ENCODE measurements at places on chromosomes 11 and 22.
A peak's percentile ranks its signal among the peaks of the same experiment; 100 is the strongest.

DNA sequence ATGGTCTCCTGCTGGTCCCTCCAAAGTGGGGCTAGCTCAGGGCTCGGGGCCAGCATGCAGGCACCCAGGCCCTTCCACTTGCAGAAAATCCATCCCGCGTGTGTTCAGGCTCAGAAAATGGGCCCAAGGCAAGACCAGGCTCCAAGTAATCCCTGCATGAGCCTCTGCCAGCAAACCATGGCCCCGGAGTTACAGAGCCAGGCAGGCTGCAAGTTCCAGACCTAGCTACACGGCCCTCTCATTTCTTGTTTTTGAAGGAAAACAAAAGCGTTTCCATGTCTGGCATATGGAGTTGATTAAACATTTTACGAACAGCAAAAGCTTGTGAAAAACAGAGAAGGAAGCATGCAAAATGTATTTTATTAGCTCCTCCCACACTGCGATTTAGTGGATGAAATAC lies 29.7 kb downstream of the KIAA0930 start:
- no peak for DNase-seq

- DNase-seq, result no peak
Observed at GRCh38 chr11:123020968-123021367, 39.3 kb upstream of the BSX start.

DNA sequence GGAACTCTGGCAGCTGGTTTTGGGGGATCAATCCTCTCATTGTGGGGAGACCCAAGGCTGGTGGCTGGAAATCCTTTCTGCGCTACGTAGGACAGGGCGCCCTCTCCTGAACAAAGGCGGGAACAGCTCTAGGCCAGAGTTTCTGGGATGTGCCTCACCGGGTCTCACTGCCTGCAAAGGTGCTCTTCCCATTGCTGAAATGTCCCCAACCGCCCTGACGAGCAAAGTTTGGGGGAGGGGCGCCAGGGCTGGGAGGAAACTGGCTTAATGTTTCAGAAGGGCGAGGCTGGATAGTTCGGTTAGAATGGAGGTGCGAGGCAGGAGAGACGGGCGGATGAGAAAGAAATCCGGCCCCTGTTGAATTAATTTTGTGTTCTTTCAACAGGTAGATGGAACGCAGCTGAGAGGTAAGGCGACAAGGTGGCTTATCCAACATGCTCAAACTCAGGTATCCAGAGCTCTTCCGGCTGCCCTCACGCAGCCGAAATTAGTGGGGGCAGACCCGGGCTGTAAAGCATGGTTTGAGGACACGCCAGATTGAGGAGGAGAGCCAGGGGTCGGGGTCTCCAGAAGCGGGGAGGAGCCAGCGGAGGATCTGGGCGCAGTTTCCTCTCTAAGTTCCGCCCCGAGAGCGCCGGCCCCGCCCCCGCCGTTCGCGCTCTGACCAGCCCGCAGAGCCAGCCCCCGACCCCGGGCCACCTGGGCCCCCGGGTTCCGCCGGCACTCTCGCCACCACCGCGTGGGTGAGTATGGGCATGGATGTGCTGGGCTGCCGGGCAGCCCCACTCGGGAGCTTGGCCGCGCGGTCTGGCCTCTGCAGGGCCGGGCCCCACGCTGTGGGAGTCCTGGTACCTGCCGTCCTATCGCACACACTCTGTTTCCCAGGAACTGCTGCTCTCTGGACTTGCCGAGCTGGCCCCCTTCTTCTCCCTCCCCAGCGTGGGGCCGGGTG lies at the start of gene PGAP2:
TSS of gene PGAP2 (plus strand) at position 652 of the 952 bp plus-strand sequence. CDS start 2,700 bp downstream, outside the sequence.
- peak; percentile 84 for DNase-seq

DNA sequence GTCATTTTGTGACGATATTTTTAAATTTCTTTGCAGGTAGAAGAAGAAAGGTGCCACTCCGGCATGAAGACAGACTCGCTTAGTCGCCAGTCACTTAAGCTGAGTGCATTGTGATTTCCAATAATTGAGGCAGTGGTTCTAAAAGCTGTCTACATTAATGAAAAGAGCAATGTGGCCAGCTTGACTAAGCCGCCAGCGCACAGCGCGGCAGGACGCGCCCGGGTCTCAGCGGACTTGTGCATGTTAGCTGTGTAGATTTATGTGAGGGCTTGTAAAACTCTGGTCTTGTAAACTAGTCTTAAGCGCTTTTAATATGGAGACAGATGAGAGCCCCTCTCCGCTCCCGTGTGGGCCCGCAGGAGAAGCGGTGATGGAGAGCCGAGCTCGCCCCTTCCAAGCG lies 5.6 kb downstream of the DGCR8 start:
- no peak for DNase-seq

- no peak for DNase-seq
Observed at GRCh38 chr11:109037856-109038780, 373.2 kb downstream of the DDX10 start.

DNA sequence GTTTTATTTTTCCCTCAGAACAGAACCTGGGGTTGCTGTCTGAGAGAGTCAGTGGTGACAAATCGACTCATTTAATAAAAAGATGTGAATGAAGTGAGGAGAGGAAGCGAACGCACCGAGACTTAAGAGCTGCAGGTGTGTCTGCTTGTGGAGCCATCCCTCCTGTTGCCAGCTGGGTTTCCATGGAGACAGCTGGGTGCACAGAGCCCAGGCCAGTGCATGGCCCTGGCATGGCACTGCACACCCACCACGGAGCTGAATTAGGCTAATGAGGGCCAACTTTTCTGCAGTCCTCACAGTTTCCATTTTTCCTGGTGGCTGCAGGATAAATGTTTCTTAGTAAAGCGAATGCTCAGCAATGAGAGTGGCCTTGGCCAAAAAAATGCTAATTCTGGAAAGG lies 750.2 kb downstream of the OPCML start:
- no peak for DNase-seq

DNA sequence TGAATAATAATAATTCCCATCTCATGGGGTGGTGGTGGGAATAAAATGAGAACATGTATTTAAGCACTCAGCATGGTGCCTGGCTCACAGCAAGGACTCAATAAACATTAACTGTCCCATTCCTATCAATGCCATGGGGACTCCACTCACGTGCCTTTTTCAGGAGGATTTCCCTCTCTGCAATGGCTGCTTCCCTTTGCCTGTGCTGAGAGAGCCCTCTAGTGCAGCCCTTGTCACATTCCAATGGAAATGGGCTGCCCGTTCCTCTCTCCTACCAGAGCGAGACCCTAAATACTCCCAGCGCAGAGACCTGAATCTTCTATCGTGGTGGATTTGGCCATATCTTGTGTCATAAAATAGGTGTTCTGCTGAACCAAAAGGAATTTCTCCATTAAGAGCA lies 621.5 kb upstream of the B3GAT1 start:
- DNase-seq, result peak; percentile 0

DNA sequence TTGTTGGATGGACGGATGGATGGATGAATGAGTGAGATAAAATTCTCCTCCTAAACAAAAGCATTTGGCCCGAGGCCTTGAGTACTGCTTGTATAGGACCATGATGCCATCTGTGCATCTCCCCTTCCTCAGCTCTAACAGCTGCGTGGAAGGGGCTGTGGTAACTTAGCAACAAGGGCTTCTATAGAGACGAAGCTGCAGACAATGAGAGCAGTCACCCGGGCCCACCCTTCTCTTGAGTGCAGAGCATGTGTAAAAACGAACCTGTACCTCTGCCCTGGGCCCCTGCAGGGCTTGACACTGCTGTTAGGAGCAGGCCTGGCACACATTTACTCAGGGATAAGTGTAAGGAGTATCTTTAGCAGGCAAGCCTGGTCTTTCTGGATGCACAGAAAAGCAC lies 391.5 kb downstream of the CADM1 start:
- peak; percentile 2 for DNase-seq

DNA sequence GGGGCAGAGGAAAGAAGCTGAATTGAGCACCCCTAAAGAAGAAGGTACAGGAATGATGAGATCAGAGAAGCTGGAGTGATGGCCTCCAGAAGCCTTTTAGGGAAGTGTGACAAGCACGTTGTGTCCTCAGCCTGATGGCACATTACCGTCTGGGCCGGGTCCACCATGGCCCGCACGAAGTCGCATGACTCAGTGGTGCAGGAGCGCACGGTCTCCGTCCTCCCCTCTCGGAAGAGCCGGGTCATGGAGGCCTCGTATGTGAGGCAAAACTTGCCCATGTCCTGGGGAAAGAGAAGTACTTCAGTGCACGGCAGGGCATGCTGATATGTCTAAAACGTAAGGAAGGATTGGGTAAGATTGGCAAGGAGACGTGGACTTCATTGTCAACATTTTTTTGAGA lies 11.2 kb upstream of the TESMIN start:
- DNase-seq, result no peak

DNA sequence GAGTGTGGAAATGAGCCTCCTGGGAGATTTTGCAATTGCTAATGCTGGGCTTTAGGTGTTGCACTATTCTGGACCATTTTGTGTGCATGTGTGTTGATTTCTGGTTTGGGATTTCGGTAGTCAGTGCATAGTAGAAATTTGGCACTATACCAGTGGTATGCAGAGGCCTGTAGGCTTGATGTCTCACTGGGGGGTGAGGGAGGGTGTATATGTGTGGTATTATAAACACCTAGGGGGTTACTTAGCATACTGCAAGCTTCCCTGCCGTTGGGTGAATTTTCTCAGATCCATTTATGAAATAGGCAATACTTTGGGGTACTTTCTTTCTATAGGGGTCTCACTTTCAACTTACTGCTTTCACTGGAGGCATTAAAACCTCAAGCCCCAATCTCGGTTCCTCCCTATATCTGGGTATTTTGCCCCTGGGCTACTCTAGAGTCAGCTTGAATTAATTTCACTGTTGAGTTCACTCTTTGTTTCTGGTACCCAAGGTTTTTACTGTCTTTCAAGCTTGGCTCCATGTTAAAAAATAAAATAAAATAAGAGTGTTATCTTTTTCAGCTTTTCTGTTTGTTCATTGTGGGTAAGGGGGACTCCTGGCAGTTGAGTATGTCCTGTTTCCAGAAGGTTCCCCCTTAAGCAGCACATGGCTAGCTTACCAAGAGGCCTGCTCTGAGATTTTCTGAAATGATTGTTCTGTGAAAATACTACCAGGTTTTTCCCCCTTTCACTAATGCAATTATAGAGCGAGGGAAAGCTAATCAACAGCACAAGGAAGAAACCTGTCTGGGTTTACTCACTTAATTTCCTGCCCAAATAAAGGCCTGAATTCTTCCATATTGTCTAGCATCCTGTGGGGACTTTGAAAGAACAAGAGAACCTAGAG lies 45.8 kb downstream of the PPFIBP2 start:
- DNase-seq, result no peak

GRCh38 chr22:22075382-22076163 lies 93.0 kb upstream of the TOP3B start:
- DNase-seq, result no peak

DNA sequence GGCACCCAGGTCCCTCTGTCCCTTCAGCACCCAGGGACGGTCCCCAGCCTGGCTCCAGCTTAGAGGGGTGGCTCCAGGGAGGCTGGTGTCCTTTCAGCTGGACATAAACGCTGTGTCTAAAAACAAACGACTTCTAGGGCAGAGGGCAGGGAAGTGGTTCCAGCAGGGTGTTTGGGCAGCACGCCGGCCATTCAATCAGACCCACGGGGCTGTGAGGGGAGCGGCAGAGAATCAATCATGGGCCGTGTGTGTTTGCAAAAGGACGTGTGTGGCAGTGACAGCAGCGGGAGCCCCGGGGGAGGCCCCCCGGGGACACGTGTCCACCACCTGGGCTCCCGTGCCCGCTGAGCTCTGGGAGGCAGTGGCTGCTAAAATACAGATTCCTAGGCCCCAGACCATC lies 127.7 kb downstream of the MN1 start:
- DNase-seq, result no peak

DNA sequence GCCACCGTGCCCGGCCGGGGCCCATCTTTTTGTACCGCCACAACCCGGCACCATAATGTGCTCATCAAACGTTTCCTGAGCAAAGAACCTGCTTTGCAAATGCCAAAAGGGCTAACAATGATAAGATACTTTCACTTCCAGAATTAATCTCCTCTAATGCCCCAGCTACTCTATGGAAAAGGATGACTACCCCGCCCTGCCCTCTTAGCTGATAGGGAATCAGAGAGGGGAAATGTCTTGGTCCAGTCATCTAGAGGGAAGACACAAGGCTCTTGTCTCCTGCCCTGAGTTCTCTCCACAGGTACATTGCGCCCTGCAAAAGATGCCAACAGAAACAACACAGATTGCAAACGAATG lies 586 bp downstream of the TTLL1 start:
- peak; percentile 15 for DNase-seq

DNA sequence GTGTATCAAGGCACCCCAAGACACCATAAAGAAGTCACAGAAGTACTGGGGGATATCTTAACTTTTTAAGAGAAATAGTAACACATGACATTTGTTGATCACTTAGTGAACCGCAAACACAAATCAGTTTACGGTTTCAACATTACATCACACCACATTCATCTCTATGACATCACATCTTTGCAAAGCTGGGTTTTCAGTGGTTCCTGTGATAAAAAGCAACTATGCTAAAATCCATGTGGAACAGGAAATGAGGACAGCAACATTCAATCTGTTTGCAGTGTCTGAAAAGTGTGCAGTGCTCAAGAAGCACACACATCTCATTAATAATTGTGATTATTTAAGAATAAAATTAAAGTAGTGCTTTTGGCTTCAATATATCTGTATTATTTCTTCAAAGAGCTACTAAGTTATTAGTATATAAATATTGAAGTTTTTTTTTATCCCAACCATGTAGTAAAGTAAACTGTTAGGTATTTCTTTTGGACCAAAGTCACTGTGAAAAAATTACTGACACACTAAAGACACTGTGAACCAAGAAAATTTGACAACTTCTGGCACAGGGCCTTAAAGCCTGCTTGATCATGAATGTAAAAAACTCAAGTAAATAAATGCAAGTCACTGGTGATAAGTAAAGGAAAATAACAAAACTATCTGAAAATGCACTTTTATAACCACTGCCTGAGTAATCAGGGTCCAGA lies 156.0 kb upstream of the SOX6 start:
- no peak for DNase-seq

DNA sequence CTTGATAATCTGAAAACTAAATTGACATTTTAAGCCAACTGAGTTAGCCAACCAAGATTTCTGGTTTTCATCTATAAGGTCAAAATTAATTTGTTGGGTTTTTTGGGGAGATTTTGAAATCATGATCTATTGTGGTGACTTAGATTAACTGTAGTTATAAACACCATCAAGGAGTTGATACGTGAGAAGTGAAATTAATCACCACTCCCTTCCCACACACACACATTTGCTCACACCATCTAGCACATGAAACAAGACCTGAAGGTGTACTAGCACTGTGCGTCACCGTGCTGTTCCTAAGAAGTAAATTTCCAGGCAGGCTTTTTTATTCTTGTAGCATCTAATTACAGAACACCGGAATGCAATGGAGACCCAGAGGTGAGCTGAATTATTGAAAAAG lies 2.1 kb downstream of the OR5B21 start:
- DNase-seq, result no peak

DNA sequence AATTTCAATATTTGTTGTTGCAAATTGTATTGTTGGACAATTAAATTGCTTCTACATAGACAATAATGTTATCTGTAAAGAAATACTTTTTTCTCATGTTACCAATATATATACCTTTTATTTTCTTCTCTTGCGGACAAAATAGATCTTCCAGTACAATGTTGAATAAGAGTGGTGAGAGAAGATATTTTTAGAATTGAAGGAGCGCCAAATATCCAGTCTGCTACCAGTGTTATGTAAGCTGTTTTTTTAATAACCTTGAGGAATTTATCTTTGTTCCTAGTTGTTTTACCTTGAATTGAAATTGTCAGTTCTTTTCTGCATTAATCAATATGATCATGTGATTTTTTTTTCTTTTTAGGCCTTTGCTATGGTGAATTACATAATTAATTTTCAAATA lies 1702.5 kb upstream of the RAG2 start:
- no peak for DNase-seq

- no peak for DNase-seq
Observed at GRCh38 chr11:128814856-128815705, 52.0 kb downstream of the KCNJ1 start.

Data from NCI-H2227 treated with DMSO at 0.1 percent for 48 hours (cell line).